Omental fat pad (tissue), 4 donors: ENCODE measurements at places on chromosomes 7 and 10. TPM values are rescaled to one million over a fixed set of nuclear protein-coding genes. Genes with fewer than 3 reads are reported as not detected.

DNA sequence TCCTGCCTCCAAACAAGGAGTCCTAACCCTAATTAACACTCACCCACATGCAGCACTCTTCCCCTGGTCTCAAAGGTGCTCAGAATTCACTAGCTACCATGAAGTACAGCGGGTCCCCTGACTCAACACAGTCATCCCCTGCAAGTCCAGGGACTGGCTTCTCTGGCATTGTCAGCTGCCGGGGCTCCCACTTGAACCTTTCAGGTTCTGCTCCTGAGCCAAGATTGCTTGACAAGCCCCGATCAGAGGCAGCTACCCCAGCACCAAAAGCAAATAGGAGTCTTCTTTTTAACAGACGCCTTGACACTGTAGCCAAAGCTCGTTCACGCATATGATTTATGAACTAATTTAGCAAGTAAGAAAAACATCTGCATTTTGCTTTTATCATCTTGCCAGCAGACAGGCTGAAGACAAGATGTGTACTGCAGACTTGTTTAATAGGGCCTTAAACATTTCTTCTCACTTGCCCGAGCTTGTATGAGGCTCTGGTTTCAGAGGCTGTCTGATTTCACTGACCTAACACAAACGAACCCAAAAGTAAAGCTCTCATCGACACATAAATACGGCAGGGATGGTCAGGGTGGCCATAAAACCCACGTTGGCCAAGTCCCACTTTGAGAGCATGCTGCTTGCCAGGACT lies 67.6 kb upstream of the ADAM12 start:
- no peak for DNase-seq

The GNGT1 gene
- not detected for total RNA-seq

- no peak for DNase-seq
These were observed 181.7 kb downstream of the LRMDA start for GRCh38 chr10:75612904-75613684.

- no peak for DNase-seq
These were observed 15.7 kb upstream of the CBLL1 start for GRCh38 chr7:107728276-107728675.

The NODAL gene
- total RNA-seq: not detected

GRCh38 chr7:158355456-158356065 lies 232.1 kb downstream of the PTPRN2 start:
- DNase-seq: no peak

- DNase-seq: no peak
These were observed 80.5 kb downstream of the WIPF3 start for GRCh38 chr7:29886827-29887226.

DNA sequence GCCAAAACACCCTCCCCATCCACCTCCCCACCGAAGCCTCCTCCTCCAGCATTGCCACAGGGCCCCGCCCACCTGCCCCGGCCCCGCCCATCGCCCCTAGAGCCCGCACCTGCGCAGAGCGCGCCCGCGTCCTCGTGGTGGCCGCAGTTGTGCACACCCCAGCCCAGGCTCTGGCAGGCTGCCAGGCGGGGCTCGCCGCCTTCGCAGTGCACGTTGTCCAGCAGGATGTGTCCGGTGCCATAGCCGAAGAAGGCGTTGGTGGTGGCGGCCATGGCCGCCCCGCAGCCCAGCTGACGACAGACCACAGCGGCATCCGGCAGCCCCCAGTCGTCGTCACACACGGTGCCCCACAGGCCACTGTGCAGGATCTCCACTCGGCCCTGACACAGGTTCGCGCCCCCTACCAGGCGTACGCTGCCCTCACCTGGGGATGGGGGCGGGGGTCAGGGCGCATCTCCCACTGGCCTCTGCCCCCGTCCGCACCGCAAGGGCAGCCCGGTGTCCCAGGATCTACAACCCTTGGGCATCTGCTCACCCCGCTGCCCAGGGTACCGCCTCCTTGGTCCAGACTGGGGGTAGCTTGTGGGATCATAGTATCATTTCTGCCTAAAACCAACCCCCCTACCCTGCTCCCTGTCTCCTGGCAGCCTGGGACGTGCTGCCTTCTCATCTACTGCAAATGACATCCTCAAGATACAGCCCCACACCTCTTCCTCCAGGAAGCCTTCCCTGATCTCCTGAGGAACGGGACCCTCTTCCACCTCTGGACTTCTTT lies 11.9 kb downstream of the SSC4D start:
- DNase-seq: peak; percentile 64

DNA sequence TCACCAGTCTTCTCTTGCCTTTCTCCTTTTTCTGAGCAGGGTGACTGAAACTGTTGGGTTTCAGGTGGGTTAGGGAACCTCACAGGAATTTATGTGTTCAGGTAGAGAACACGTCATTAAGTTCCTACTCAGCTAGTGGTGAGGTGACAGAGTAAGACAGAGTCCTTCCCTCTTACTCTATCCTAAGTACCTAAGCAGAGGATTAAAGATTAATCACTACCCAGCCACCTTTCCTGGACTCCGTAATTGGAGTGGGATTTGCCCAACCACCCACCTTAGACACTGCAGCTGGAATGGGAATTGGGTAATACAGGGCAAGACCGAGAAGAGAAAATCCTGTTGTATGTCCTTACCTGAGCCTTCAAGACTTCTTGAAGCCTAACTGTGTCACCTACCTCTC lies 158.1 kb downstream of the LRRC4 start:
- no peak for DNase-seq

- no peak for DNase-seq
These were observed 7.0 kb downstream of the EBF3 start for GRCh38 chr10:129956876-129957673.

The IGF2BP3 gene
- total RNA-seq: 1.9 TPM

The HOXA7 gene
- total RNA-seq: 4.8 TPM

The CYP3A7 gene
- total RNA-seq: 0.60 TPM

GRCh38 chr10:75739414-75740143 lies 308.2 kb downstream of the LRMDA start:
- DNase-seq: no peak

The TUBB8 gene
- total RNA-seq: not detected

The LIPF gene
- total RNA-seq: not detected

DNA sequence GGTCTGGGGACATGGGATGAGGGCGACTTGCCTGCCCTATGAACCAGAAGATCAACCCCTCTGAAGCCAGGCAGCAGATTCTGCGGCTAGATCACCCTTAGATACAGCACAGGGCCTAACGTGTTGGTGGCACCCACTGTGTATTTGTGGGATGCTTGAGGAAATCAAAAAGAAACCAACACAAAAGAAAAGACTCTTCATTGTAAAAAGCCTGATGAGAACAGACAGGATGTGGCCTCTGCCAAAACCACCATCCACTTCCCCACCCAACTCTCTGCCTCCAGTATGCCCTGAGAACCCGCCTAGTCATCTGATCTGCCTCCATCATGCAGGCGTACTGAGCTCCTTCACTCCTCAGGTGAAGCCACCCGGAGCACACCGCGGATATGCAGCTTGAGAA lies 97.2 kb upstream of the INSYN2A start:
- no peak for DNase-seq

The HPS6 gene
- total RNA-seq: 31.5 TPM

DNA sequence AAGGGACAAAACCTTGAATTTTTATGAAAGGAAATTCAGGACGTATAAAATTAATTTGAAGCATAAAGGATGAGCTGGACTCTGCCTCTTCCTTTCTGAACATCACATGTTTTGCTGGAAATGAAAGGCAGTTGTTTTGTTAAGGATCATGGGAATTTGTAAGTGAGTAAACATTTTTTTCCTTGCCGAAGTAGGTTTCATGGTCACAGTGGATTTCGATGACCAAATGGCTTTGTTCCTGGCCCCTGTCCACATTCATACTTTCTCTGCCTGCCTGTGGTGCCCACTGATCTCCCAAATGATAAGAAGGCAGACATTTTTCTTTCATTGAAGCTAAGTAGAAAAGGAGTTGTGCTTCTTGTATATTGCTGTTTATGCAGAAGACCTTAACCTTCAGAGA lies 104.2 kb downstream of the ARID5B start:
- DNase-seq: no peak

GRCh38 chr7:99287779-99288534 lies 15.3 kb downstream of the MYH16 start:
- DNase-seq: no peak

- DNase-seq: no peak
These were observed 1.6 kb downstream of the C7orf25 start for GRCh38 chr7:42910306-42910705.

The SLC18A2 gene
- total RNA-seq: 0.93 TPM

DNA sequence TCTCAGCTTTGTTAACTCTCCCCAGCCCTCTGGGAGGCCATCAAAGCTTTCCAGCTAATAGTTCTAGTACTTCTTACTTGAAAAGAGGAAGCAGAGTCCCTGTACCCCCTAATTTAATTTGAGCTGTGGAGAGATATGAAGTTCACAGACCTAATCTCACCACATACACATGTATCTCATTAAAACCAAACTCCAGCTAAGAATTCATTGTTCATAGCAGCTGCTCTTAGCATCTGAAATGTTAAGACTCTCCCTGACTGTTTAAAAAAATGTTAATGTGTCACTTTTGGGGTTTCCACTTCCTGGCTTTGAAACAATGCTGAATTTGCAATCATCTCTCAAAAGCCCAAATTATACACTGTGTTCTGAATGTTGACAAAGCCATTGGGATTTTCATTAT lies 16.2 kb upstream of the MRC1 start:
- DNase-seq: no peak

The RNF133 gene
- 1.7 TPM for total RNA-seq

The ETV1 gene
- 8.8 TPM for total RNA-seq

- no peak for DNase-seq
These were observed 274.4 kb downstream of the KIF20B start for GRCh38 chr10:89975771-89976170.

The NME8 gene
- not detected for total RNA-seq

DNA sequence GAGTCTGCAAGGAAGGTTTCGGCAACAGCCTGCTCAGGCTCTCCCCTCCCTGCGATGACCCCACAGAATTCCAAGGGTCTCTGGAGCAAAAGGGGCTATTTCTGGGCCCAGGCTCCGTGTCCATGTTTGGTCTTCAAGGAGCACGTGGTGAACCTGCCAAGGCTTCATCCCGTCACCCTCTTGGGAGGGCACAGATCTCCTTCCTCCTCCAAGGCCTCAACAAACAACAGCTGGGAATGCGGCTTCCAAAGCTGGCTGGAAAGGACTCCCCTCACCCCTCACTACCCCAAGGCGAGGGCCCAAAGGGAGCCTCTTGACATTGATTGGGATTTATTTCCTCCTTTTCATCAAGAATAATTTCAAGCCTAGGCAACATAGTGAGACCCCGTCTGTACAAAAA lies 14.0 kb upstream of the KPNA7 start:
- DNase-seq: no peak

The CLRN3 gene
- total RNA-seq: not detected

GRCh38 chr7:51020944-51021343 lies 238.2 kb upstream of the GRB10 start:
- DNase-seq: no peak

- no peak for DNase-seq
These were observed 2.7 kb downstream of the DLX5 start for GRCh38 chr7:97021747-97022490.

- no peak for DNase-seq
These were observed 83.1 kb upstream of the AGBL3 start for GRCh38 chr7:134903073-134903790.

- no peak for DNase-seq
These were observed 234.6 kb downstream of the TNS3 start for GRCh38 chr7:47347346-47347745.

- DNase-seq: no peak
These were observed 69.8 kb downstream of the ORC5 start for GRCh38 chr7:104137971-104138370.

- no peak for DNase-seq
These were observed 12.0 kb downstream of the INPP5F start for GRCh38 chr10:119737823-119738222.

The ALOX5 gene
- 54.6 TPM for total RNA-seq

The KLLN gene
- total RNA-seq: 1.9 TPM

The ITIH5 gene
- 55.7 TPM for total RNA-seq

DNA sequence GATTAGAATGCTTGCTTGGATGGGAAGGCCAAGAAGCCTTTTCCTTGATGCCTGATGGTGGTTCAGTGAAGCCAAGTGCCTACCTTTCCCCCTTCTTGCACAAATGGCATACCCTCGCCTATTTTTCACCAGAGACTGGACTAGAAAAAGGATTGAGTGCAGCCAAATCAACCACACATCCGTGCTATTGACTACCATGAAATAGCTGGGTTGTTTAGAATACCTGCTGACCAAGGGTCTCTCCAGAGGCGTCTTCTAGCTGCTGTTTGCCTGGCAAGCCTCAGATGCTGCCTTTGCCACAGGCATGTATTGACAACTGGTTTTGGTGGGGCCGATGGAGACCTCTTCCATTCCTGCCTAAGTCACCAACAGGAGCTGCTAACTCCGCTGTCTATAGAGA lies 146.5 kb downstream of the NRF1 start:
- no peak for DNase-seq

- DNase-seq: no peak
These were observed 336.0 kb downstream of the HGF start for GRCh38 chr7:81433692-81434331.

- DNase-seq: no peak
These were observed 119.0 kb downstream of the BTAF1 start for GRCh38 chr10:92042541-92042940.

DNA sequence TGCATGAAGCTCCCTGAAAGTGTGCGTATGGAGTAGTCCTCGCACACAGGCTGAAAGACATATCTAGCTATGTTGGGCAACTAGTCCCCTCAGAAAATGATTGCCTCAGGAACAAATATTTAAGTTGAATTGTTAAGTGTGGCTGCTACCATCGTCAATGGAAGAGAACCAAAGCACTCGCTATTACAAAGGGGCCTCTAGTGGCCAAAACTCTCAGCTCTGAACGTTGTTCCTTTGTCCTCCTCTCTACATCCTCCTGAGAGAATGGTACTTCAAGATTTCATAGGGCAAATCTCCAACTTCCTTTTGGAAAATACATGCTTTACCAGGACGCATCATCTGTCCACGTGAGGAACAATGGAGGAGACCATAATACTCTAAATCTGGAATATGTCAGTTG lies 209.9 kb downstream of the NRG3 start:
- DNase-seq: no peak

GRCh38 chr7:107387573-107388219 lies 82.2 kb upstream of the GPR22 start:
- no peak for DNase-seq

The SPDYE11 gene
- not detected for total RNA-seq

DNA sequence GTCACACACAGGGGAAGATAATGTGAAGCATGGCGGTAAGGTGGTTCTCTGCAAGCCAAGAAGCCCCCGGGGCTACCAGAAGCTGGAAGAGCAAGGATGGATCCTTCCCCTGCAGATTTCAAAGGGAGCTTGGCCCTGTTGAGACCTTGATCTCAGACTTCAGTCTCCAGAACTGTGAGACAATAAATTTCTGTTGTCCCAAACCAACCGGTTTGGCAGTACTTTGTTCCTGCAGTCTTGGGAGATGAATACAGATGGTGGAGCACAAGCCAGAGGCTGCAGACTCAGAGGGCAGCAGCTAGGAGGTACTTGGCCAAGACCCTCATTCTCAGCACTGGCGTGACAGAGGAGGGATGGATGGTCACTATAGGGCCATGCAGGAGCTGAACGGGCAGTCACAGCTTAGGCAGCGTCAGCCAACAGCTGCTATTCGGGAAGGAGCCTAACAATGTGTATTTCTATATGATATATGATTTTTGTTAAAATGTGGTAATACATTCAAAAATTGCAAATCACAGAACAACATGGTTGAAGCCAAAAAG lies 387.3 kb downstream of the TNS3 start:
- no peak for DNase-seq
